Hematopoietic multipotent progenitor cell treated with erythropoietin and hydrocortisone succinate and interleukin-3 and kit ligand, for 6 days (in vitro differentiated cells): ENCODE measurements at places on chromosomes 16 and 17.

DNA sequence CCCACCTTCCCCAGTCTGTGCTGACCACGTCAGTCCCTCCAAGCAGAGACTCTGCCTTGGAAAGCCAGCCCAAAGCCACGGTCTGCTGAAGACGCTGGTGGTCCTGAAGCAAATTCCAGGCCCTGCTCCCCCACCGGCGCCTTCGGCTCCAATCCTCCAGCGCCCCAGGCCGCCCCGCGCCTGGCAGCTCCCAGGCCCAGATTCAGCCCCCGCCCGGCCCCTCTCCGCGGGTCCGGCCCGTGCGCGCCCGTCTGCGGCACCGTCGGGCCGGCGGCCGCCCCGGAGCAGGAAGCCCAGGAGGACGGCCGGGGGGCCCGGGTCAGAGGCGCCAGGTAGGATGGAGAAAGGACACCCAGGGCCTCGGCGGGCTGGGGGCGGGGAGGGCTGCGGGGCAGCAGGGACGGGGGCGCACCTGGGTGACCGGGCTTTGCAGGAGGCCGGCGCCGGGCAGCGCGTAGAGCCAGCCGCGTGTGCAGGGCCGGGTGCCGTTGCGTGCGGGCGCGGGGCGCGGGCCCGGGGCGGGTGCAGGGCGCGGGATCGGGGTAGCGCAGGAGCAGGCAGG lies 594 bp upstream of the SLC22A31 start:
- DNase-seq, result no peak

DNA sequence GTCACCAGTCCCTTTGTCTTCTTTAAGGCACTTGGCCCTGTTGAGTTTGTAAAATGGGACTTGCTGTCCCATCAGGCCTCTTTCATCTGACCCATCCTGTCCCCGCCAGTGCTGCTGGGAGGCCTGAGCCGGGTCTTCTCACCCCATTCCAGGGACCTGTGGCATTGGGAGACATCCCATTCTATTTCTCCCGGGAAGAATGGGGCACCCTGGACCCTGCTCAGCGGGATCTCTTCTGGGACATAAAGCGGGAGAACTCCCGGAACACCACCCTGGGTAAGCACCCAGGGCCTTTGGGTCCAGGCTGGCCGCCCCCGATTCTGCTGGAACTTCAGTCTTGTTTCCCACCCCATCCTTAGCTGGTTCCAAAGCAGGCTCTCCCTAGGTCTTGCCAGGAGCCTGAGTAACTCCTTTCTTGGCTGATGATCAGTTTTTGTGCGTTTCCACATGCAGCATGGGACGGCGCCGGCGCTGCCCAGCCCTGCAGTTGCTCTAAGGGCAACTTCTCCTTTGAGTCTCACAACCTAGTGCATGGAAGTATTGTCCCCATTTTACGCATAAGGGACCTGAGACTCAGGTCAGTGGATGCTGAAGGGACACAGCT lies 4.1 kb downstream of the ZNF213 start:
- DNase-seq, result no peak

DNA sequence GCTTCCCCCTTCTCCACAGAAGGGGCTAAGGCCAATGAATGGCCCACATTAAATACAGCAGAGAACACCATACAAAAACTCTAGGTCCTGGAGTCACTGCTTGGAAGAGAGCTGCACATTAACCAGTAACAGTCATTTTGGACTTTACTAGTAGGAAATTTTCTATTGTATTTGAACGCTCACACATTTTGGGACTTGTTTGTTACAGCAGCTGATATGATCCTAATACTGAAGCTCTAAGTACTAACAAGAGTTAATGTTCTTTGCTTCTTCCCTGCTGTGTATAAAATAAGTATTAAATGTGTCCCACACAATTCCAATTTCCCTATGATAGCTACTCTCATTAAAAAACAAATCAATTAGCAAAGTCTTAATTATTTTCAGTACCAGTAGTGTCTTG lies 148.3 kb upstream of the IRX3 start:
- DNase-seq, result no peak

- no peak for DNase-seq
Measured at GRCh38 chr17:3968015-3968414, 3.8 kb upstream of the ATP2A3 start.

DNA sequence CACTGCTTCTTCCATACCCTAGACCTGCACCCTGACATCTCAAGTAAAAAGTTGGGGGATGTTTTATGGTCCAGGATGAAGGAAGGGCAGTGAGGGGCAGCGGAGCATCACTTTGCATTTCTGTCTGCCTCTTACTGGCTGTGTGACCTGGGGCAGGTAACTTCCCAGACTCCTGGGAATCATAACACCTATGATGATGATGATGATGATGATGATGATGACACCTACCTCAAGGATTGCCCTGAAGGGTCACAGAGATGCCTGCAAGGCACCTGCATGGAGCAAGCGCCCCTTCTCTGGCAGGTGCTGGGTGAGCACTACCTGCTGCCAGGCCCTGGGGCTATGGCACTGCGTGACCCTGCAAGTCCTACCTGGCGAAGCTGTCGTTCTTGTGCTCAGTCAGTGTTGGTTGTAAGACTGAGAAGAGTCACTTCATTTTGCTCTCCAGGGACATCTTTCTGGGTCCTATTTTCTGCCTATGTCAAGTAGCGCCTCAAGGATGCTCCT lies 46.2 kb upstream of the STH start:
- no peak for DNase-seq

- no peak for DNase-seq
Measured at GRCh38 chr17:64130559-64131001, 636 bp upstream of the ERN1 start.

GRCh38 chr17:9242497-9242881 lies 221.2 kb downstream of the NTN1 start:
- no peak for DNase-seq

DNA sequence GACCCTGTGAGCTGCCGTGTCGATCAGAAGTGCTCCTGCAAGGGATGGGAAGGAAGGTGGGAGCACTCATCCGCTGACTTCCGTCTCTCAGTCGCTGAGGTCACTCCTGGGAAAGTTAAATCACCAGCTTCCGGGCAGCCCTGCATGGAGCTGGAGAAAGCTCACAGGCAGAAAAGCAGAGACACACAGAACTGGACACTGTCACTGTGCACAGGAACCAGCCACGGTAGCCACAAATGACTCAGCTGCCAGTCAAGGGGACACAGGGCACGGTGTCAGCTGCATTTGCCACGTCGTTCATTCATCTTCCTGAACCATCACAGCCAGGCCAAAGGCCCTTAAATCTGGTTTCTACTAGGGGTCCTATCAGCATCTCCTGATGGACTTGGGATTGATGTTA lies 226.4 kb upstream of the PSMD7 start:
- DNase-seq, result no peak

- DNase-seq, result no peak
Measured at GRCh38 chr16:27918755-27919154, 144.8 kb downstream of the GSG1L start.

GRCh38 chr16:53809088-53809932 lies 105.4 kb downstream of the FTO start:
- no peak for DNase-seq

- no peak for DNase-seq
Measured at GRCh38 chr16:27447301-27447700, 45.3 kb downstream of the IL21R start.

DNA sequence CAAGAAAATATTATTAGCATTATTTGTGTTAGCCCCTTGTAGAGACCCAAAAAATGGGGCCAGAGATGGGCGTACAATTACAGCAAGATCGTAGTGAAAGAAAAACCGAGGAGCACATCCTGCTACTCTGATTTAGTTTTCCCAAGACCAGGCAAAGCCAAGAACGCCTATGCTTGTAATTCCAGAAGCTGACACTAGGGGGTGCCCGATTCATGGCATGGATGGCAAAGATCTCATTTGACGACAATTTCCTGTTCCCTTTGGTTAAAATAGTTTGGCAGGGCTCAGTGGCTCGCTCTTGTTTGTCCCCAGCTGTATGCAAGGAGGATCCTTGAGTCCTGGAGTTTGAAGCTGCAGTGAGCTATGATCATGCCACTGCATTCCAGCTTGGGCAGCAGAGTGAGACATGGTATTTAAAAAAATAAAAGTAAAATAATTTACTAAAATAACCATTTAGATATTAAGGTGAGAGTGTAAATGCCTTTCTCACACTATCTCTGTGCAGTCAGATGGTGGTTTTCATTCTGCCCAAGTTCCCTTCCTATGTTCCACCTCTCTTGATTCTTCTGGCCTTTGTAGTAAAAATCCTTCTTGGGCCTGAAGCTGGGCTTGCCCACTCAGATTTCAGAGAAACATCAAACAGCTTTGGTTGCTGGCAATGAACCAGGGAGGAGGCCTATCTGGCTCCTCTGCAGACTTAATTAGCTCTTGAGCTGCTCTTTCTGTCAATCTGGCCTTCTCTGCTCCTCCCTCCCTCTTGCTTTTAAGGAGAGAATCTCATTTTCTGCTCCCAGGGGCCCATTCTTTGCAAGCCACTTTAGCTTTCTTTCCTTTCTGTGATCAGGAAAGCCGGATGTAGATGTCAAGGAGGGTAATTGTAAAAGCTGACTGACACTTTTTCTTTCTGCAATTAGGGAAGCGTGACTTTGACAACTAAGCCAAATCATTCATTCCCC lies 31.2 kb downstream of the TMEM238L start:
- DNase-seq, result peak; percentile 71

DNA sequence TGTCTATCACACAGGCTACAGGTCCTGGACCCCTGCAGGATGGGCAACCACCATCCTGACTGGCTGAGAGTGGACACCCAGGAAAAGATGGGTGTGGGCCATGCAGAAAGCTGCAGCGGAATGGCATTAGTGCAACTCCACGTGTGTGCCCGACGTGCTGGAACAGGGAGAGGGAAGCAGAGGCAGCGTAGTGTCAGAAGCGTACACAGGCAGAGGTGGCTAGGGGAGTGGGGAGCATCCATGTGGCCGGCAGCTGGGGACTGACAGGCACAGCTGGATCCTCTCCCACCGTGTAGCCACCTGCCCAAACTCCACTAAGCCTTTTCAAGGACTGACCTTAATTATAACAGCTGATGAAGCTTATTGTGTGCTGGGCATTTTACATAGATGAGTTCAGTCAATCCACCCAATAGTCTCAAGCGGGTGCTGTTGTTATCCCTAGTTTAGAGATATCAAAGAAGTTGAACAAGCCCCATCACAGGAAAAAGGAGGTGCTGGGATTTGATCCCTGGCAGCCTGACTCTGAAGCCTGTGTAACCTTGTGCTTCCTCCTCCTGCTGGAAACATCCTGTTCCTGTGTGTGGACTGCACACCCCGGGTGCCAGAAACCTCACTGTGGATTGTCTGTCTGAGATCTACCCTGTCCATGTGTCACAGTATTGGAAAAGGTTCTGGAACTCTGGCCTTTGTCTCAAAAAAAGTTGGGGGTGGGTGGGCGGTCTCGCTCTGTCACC lies 114.0 kb downstream of the PRKCA start:
- DNase-seq, result no peak

DNA sequence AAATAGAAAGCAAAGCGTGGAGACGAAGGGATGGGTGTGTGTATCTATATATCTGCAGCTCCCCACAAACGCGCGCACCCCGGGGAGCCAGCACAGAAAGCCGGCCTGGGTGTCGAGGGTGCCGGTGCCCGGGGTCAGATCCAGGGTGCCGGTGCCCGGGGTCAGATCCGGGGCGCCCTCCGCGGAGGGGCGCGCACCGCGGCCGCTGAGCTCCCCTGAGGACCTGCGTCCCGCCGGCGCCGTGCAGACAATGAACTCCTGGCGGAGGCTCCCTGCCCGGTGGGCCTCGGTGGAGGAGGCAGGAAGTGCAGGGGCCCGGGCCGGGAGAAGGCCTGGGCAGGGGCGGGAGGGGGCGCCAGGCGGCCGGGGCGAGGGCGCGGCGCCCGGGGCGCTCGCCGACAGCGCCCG lies 1.1 kb downstream of the ZNF423 start:
- DNase-seq, result no peak

- peak; percentile 65 for DNase-seq
Measured at GRCh38 chr17:57902800-57903759, 52.1 kb downstream of the CUEDC1 start.

DNA sequence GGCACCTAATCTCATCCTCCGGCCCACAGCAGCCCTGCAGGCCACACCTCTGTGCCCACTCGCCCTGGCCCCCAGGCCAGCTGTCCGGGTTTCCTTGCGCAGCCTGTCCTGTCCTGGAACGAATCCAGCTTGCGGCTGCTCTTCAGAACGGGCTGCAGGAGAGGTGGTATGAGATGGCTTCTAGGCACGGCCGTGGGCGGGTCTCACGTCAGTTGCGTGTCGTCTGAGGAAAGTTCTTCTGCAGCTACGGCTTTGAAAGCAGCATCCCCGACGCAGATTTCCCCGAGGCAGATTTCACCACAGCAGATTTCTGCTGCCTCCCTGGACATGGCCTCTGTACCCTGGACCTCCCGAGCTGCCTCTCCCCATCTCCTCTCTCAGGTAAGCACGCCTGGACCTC lies 18.2 kb downstream of the GALNS start:
- DNase-seq, result no peak

GRCh38 chr16:56610017-56610608 lies 1.7 kb downstream of the MT2A start:
- DNase-seq, result peak; percentile 33

DNA sequence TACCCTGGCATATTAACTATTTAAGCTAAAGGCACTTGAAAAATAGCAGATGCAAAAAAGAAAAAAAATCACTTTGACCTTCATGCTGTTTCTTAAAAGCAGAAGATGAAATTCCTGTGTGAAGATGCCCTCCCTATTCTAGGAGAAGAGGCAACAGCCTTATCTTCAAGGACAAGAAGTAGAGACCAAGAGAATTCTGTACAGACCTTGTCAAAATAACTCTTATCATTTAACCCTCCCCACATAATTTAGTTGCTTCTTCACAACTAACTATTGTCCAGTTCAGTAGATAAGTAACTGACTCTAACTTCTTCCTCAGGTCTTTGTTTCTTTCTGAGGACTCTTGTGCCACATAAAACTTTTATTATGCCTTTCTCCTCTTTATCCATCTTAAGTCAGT lies 72.0 kb upstream of the MARCHF10 start:
- peak; percentile 20 for DNase-seq

DNA sequence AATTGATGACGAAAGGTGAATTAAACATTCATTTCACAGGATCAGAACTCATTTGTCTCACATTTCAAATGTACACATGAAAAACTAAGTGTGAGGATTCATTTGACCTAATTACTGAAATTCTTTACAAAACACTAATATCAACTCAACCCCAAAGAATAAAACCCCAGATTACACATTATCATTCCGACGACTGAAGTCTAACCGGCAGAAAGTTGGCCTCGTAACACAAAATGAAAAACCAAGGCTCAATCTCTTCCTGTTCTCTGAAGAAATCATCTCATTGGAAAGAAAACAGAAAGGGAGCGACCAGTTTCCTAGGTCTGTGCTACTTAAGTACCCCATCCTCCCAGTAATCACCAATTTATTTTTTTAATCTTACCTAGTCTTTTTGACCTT lies 1.8 kb downstream of the JPT1 start:
- DNase-seq, result no peak

GRCh38 chr17:43171586-43172487 lies 823 bp downstream of the NBR1 start:
- peak; percentile 83 for DNase-seq

GRCh38 chr16:70778901-70779309 lies 22.1 kb downstream of the VAC14 start:
- DNase-seq, result no peak

GRCh38 chr17:78170692-78171590 lies 2.6 kb downstream of the SYNGR2 start:
- DNase-seq, result no peak
